HS-27A (cell line): ENCODE measurements at places on chromosomes 6 and 20.

DNA sequence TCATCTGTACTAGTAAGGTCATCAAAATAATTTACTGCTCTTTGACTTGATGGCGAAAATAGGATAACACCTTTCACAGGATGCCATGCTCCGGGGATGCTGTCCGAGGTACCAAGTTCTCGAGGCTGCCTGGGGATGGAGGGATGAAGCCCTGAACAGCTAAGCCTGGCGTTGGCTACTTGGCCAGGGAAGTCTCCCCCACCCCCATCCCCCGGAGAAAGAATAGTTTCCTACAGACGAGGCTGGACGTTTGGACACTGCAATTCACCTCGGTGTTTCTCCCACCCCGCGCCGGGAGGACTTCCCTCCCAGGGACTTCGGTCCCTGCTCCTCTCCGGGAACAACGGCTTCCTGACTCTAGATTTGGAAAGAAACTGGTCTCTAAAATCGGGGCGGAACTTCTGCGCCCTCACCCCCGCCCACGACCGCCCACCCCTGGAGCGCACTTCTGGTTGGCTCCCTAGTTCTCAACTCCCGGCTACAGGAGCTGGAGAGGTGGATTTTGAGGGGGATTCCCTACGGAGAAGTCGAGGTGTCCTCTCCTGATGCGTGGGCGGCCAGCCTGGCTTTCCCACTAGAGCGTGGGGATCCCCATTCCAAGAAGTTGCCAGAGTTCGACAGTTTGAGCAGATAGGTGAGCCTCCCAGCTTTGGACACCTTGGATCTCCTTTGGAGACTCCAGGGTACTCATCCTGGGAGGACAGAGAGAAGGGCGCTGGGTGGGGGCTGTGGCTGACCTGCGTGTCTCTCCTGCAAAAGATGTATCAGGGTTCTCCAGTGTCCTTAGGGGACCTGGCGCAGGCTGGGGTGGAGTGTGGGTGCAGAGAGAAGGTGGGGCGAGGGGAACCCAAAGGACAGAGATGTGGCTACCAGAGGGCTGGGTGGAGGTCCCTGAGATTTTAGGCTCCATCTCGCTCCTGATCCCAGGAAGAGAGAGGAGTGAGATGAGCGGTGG is 1.1 kb downstream of the PCSK2 start:
- DNase-seq, result no peak

DNA sequence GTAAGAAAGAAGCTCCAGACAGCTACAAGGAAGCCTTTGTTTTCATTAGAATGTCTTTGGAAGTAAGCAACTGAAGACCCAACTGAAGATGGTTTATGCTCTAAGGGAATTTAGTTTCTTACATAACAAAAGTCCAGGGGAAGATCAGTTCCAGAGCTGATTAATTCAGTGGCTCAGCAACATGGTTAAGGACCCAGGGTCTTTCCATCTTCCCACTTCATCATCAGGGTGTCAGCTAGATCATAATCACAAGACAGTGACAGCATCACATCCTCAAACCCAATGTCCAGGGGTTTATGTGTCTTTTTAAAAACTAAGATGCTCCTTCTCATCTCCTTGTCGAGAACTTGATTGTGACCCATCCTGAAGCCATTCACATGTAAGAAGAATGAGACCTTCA is 119.7 kb upstream of the PRDM1 start:
- no peak for DNase-seq

DNA sequence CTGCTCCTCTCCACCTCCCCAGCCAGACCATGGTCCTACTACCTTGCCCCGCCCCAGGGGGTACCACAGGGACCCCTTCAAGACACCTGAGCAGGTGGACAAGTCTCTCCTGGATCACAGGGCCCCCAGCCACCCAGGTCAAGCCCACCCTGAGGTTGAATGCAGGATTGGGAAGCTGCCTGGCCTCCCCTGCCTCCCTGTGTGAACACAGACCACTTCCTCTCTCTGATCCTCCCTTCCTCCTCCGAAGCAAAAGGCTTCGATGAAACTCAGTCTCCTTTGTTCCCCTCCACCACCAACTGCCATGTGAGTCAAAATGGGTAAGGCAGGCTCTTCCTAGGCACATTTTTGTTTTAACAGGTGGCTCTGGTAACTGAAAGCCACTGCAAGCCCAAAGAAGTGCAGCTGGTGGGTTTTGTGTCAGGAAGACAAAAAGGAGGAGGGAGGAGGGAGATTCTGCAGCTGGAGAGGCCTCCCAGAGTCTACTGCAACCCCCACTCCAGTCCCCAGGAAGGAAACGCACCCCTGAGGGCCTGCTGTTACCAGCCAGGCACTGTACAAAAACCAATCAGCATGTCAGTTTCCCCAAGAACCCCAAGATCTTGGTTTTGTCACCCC is 5.4 kb downstream of the ADA start:
- no peak for DNase-seq

DNA sequence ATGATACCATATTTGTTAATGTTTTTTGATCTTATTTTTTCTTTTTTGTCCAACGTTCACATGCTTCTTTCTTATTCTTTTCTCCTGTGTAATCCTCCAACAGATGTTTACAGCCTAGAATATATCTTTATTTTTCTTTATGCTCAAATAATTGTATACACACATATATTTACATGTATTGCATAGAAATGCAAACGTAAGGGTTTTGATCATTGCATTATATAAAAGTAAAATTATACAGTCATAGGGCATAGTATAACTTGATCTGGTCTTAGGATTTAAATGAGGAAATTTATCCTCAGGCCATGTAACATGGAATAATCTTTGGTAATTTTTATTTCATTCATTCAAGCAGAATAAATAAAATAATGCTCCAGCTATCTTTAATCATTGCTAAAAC is 84.9 kb upstream of the EEF1E1 start:
- no peak for DNase-seq

GRCh38 chr6:67112120-67112519 is 1405.1 kb upstream of the EYS start:
- no peak for DNase-seq

DNA sequence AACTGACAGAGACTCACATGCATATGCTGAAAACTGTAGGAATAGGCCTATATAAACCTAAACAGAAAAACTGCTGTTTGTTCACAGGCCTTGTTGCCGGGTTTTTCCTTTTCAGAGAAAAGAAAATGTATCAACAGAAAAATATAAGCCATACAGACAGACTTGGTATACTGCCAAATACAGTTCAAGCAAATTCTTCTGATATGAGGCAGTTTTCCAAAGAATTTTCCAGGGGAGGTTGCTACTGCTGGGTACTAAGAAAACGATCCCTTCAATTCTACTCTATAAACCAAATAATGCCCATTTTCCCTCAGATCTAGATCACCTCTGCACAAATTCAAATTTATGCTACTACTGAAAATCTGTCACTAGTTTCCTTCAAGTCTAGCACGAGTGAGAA is 59.4 kb downstream of the ME1 start:
- DNase-seq, result no peak

- no peak for DNase-seq
These were observed 50.5 kb upstream of the ECI2 start for GRCh38 chr6:4185846-4186245.

DNA sequence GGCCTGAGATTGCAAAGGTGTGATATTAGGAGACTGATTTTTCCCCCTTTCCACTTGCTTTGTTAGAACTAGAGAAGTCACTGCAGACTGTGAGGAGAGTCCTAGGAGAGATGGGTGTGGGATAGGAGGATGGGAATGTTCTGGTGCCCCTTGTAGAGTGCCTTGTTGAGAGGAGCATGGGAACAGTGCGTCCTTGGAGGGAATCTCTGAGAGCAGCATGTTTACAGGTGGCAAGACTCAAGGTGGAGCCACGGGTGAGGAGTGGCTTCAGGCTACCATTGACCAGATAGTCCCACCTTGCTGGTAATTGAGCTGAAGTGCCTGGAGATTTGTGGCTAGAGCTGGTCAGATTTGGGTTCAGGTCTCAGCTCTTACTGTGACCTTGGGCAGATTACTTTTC is 6.0 kb downstream of the PLCG1 start:
- DNase-seq, result no peak

- peak; percentile 47 for DNase-seq
These were observed 27.8 kb downstream of the SLC23A2 start for GRCh38 chr20:4973330-4974097.

DNA sequence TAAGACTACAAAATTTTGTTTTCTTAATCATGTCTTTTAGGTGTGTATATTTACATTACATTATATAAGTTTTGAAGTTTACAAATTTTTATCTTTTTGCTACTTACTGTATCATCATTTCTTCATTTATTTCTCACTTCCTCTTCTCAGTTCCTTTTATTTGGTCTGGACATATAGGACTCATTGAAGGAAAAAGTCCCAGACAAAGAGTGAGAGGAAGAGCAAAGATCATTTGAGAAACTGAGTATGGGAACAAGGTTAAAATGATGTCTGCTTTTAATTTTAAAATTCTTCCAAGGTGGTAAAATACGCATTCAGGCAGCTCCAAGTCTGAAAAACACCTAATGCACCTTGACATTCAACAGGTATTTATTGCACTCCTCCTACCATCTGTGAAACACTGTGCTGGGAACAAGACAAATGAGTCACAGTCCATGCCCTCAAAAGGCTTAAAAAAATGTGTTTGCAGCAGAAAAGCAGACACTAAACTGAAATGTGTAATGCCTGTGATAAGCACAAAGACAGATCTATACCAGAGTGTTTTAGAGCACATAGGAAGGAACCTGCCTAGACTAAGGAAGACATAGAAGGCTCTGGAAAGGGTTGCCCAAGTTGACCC is 63.2 kb downstream of the PKIB start:
- DNase-seq, result no peak

DNA sequence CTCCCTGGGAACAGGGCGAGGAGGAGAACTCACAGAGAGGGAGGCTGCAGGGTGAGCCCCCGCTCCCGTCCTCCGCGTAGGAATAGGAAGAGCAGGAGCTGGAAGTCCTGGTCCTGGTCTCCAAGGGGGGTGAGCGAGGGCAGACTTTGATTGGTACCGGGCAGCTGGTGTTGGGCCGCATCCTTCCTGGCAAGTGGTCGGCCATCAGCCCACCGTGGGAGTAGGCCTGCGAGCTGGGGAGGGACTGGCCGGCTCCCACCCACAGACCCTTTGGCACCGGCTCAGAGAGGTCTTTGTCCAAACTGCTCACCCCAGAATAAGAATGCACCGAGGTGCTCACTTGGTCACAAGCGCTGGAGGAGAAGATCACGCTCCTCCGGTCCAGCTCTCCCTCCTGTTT is 56.2 kb downstream of the GJA10 start:
- DNase-seq, result no peak

GRCh38 chr6:62371453-62372210 is 85.6 kb upstream of the KHDRBS2 start:
- no peak for DNase-seq

DNA sequence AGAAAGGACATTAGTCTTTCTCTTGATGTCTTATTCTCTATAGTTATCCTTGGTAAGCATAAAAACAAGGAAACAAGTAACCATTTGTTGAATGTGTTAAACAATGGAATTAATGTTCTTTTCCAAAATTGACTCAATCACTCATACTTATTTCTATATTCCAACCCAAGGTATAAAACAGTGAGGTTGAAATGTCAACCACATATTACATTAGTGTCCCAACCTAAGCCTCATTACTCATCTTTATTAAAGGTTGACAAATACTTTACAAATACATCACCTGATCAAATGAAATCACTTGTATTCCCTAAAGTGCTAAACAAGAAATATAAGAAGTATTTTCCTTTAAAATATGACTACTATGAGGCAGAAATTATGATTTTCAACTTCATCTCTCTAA is 100.5 kb downstream of the ASCC3 start:
- DNase-seq, result no peak

GRCh38 chr20:50335866-50336265 is 145.2 kb downstream of the CEBPB start:
- DNase-seq, result no peak

- no peak for DNase-seq
These were observed 1057.0 kb downstream of the EPHA7 start for GRCh38 chr6:92362404-92362803.

DNA sequence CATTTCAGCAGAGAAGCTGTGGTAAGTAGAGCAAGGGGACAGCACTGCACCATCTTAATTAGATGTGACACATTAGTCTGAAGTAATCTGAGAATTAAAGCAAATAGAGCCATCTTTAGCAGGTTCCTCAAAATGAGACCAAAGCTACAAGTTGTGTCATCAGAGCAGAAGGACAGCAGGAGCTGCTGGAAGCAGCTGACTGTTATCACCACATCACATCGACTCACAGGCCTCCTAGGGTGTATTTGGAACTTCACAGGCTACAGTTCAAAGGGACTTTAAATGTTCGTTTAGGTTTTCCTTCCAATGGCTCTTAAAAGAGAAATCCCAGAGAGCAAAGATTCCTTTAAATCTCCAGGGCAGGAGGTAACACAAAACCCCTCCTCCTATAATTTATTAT is 69.5 kb downstream of the LCA5 start:
- no peak for DNase-seq

DNA sequence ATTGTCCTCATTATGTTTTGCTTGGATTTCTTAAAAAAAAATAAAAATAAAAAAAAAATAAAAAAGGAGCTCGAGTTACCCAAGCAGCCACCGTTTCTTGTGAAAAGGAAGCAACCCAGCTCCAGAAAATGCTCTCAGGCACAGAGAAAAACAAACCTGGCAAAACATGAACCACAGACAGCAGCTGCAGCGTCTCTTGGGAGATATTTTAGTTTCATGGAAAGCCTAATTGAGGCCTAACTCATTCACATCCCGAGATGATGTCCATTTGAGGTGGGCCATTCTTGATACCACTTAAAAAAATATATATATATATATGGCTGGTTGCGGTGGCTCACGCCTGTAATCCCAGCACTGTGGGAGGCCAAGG is 13.7 kb upstream of the MRAP2 start:
- DNase-seq, result no peak
